ENCODE measurements at places on chromosomes 6 and 20.
A peak's percentile ranks its signal among the peaks of the same experiment; 100 is the strongest.

DNA sequence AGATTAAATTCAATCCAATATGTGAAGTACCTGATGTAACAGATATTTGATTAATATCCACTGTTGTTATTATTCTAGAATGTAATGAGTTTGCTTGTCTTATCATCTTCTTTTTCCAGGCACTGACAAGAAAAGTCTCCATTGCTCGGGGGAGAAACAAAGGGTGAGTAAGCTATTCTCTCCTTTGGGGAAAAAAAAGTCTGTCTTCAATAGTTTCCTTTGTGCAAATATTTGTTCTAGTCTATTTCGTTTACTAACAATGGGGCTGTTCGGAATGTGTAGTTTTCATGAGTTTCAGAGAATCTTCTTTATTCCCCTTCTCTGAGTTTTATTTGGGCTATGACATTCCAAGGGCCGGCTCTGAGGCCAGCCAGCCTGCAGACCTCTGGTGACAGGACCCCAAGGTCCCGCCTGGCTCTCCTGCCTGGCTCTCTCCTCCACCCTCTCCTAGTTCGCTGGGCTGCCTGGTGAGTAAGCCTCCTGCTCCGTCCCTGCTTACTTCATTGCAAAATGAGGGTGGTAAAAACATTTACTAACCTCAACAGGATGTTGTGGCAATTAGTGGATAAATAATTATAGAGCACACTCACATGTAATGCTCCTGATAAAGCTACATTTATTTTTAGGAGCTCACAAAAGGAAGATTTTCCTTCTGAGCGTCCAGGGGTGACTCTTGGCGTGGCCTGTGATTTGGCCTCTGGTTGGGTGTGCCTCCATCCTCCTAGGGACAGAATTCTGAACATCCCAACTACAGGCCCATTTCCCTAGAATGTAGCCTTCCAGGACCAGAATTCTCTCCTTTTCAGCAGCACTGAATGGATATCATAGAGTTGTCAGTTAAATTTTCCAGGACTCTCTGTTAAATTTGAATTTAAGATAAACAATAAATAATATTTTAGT lies 43.1 kb upstream of the SNX9 start:
- H3K27ac ChIP-seq = peak overlapping the region; percentile 19
- no peaks in the 10 kb centered on the region for H3K36me3 ChIP-seq
- no peaks in the 10 kb centered on the region for H3K4me1 ChIP-seq
- DNase-seq = no peak
- no peak overlapping the region for H3K4me3 ChIP-seq

DNA sequence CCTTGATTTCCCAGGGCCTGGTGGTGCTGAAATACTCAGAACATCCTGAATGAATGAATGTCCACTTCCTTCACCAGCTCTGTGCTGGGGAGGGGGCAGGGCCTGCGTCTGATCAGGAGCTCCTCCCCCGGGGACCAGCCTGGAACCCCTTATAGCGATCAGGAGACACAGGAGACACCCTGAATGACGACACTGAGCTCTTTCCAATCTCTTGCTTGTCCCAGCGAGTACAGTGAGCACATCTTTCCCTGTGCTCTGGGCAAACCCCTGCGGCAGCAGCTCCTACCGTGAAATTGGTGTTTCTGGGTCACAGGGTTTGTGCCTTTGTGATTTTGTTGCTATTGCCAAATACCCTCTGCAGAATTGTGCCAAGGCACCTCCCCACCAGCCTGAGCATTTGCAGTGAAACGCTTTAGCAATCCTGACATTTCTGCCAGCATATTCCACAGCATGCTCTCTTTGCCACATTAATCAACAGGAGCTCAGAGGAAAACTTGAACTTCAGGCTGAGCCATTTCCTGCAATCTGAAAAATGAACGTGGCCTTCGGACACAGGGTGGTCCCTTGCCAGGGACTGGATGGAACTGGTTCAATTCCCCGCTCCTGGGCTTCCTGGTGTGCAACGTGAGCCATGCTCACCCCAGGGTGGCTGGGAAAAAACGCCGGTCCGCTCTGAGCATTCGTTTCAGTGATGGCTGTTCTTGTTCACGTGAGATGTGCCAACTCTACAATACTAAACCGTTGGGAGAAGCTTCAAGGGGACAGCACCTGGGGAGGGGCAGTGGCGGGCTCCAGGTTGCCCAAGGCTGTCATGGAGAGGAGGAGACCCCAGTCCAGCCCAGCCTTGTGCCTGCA lies 23.1 kb upstream of the MRGBP start:
- no peaks in the 10 kb centered on the region for H3K27me3 ChIP-seq
- DNase-seq = no peak
- H3K4me3 ChIP-seq = no peak overlapping the region
- H3K36me3 ChIP-seq = no peaks in the 10 kb centered on the region
- H3K27ac ChIP-seq = no peak overlapping the region
- no peaks in the 10 kb centered on the region for H3K4me1 ChIP-seq

- H3K27me3 ChIP-seq = no peaks in the 10 kb centered on the region
- no peak overlapping the region for H3K4me3 ChIP-seq
- H3K36me3 ChIP-seq = no peaks in the 10 kb centered on the region
- no peak overlapping the region for H3K27ac ChIP-seq
- H3K4me1 ChIP-seq = no peaks in the 10 kb centered on the region
- no peak for DNase-seq
These were observed 258.8 kb downstream of the ARHGAP18 start for GRCh38 chr6:129451187-129451586.

DNA sequence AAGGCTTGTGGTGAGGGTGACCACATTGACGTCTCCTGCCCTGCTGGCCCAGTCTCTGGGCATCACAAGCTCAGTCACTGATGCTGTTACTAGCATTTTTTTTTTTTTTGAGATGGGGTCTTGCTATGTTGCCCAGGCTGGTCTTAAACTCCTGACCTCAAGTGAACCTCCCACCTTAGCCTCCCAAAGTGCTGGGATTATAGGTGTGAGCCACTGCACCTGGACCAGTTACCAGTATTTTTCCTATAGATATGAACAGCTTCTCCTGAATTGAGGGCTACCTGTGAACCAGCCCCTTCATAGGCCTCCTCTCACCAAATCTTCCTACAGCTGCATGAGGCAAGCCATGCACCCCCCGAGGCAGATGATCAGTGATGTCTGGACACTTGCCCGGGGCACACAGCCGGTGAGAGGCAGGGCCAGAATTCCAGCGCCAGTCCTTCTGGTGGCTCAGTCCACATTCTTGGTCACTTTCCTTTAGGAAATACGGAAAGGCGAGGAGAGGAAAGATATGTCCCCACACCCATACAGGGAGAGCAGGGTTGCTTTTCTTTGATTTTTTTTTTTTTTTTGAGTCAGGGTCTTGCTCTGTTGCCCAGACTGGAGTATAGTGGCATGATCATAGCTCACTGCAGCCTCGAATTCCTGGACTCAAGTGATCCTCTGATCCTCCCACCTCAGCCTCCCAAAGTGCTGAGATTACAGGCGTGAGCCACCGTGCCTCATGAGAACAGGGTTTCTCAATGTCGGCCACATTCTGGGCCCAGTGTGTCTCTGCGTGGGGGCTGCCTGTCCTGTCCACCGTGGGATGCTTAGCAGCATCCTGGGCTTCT lies 50.7 kb downstream of the UBE2V1 start:
- no peak for DNase-seq
- no peak overlapping the region for H3K27ac ChIP-seq
- H3K36me3 ChIP-seq = no peaks in the 10 kb centered on the region
- no peaks in the 10 kb centered on the region for H3K27me3 ChIP-seq

All from Peyer's patch (tissue), 4 donors.